ENCODE measurements at places on chromosomes 2 and 18.

- no peak for DNase-seq
These were observed 274.6 kb upstream of the SALL3 start for GRCh38 chr18:78704971-78705461.

DNA sequence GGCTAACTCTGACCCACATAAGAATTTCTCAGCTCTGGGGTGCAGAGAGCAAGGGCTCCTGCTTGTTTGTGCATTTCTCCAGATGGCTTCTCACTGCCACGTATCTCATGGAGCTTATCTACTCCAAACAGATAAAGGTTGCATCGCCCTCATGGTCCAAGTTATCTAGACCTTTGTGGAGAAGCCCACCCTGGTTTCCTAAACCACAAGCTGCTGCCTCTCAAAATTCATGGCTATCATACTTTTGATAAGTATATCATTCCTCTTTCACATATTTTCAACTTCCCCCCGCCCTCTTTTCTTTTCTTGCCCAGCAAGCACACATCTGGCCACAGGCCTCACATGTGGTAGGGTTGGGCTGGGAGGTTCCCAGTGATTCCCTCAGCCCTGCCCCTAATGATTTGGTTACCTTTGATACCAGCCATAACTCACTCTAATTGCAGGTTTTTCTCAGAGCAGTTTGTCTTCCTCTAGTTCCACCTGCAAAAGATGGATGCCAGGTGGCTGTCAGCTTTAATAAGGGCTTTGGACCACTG is 146.0 kb downstream of the RHBDD1 start:
- DNase-seq, result no peak

DNA sequence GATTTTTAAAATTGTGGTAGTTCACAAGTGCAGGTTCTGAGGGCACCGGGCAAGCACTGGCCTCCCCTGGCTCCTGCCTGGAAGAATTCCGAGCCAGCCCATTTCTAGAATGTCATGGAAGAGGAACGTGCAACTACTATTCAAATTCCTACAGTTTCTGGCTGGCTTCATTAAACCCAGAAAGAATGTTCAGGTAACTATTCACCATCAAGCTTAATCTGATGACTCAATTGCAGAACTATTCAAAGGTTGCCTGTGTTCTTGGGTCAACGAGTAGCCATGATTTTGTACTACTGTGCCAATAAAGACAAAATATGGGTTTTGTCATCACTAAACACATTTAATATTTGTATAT is 14.3 kb upstream of the MFF start:
- no peak for DNase-seq

DNA sequence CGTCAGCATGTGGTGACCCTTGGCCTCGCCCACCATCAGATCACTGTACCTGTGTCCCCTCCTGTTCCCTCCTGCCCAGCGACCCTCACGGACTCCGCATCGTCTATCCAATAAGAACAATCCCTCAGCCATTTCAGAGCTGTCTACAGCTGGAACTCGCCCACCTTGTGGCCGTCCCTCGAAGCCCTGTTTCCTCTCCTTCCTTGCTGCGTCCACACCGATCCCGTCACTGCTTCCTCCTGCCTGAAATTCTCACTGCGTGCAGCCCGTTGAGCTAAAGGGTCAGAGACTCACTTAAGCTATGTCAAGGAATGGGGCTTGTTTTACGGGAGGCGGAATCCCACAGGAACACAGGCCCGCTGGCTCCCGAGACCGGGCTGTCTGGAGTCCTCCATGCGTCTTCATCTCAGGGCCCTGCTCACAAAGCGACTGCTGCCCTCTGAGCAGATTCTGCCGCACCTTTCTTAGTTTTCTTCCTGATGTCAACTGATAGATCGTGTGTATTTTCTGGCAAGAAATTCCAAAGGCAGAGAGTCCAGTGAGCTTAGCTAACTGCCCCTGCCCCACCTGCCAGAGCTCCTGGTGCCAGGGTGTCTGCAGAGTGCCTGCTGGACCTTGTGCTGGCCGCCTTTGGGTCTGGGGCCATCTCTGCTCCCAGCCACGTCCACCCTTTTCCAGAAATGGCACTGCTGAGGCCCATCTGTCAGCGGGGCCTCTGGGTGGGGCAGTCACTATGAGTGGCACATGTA is 35.3 kb downstream of the KLHL29 start:
- no peak for DNase-seq

DNA sequence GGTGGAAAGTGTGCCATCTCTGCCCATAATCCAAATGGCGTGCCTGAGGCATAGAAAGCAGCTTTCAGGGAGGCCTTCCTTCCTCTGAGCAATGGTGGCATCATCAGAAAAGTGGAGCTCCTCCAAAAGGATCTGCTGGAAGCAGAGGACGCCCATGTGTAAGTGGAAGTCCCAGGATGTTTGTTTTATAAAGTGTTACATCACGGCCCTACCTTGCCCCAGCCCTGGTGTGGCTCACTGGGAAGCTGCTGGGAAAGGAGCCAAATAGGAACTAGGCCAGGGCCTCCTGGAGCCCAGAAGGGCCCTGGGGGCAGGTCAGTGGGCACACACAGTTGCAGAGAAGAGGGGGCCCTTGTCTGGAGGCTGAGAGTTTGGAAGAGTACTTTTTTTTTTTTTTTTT is 4.2 kb upstream of the ODC1 start:
- DNase-seq, result peak; percentile 54

GRCh38 chr2:25341753-25342371 is at the start of gene DNMT3A:
Gene DNMT3A, minus strand, starts transcription at chr2:25341925. Its CDS starts 27,941 bp downstream, at chr2:25313984.
- DNase-seq, result peak; percentile 55

DNA sequence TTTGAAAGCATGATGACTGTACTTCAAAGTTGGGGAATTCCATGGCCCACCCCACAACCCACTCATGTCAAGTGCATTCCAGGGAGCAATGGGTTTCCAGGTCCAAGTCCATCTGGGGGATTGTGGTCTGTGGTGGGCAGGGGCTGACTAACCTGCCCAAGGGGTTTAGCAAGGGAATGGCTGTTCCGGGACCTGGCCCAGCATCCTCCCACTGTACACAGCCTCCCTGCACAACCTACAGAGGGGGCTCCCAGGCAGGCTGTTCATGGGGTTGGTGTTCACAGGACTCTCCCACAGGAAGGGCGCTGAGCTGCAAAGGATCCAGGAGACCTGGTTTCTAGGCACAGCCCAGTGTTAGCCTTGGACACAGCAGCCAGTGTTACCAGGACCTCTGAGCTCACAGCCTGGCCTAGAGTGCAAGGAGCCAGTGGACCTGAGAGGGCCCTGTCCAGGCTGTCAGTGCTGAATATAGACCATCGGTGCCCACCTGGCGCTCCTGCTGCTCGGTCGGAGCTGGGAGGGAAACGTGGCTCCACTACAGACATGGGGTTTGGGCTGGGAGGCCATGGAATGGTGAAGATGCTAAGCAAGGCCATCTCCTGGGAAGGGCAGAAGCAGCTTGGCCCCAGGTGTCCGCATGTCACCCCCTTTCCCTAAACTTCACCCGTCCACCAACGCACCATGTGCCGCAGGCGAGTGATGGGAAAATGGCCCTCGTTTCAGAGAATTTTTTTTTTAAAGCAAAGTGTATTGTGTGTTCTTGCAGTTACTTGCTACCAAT is 317.2 kb downstream of the GBX2 start:
- DNase-seq, result no peak

GRCh38 chr2:190976521-190976920 is 37.5 kb downstream of the STAT1 start:
- DNase-seq, result no peak

DNA sequence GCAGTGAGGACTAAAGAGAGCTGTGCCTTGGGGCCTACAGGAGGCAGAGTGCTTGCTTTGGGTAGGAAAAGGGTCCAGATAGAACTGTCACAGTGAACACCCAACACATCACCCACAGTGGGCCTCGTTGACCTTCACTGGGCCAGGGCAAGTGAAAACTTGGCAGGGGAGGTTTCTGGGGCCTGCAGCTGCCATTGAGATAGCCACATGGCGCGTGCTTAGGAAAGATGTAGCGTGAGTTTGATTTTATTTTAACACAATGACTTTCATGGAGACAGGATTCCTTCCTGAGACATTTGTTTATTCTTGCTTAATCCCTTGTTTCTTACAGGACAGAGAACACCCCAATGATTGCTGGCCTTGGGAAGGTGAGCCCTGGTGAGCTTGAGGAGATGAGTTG is 9.3 kb upstream of the ESPNL start:
- DNase-seq, result no peak

DNA sequence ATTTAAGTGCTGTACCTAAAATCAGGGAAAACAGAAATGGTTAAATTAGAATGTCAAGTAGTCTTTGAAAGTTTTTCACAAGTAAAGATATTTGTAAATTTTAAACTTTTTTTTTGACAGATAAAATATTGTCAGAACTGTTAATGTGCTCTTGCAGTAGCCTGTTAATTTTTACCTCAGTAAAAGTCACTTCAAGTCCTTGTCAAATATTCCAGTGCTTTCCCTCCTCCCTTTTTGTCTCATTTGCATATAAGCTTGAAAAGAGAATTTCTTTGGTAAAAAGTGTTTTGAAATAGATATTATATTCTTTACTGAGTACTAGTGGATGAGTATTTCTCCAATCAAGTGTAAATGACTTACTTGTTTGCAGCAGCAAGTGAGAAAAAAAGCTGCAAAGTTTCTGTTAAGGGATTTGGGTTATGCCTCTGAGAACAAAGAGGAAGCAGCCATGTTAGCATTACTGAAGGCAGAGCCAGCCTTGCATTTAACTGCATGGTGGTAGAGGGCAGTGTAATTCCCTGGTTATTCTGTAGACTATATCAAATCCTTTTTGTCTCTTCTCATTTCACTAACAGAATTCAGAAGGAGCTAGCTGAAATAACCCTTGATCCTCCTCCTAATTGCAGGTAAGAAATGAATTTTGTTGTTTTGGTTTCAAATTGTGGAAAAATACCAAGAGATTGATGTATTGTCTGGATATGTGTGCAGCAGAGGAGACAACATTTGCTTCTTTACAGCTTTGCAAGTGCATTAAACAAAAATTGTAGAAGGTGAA is 3.2 kb downstream of the UBE2E3 start:
- peak; percentile 60 for DNase-seq

GRCh38 chr2:8803658-8804379 is 33.6 kb downstream of the KIDINS220 start:
- peak; percentile 94 for DNase-seq

- no peak for DNase-seq
These were observed 125.4 kb downstream of the CLIP4 start for GRCh38 chr2:29240601-29241000.

DNA sequence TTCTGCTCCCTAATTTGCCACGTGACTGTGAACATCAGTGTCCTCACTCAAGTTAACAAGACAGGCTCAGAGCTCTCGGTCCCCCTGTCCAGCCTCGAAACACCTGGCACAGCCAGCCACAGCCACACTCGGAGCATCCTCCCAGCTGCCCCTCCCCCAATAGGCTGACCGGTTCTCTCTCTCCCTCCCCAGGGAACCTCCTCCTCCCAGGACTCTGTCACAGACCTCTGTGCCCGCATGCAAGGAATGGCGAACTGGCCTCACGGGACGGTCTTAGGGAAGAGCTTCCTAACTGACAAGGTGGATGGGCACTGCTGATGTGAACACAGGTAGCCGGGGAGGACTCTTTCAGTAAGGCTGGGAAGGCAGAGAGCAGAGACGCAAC is 18.8 kb downstream of the CYP26B1 start:
- DNase-seq, result no peak

- no peak for DNase-seq
These were observed 215.5 kb upstream of the HAAO start for GRCh38 chr2:43007901-43008300.
